ENCODE measurements at places on chromosomes 3 and 15. TPM values are rescaled to one million over a fixed set of nuclear protein-coding genes. Genes with fewer than 3 reads are reported as not detected.

GRCh38 chr3:8443829-8444791, 57.5 kb upstream of the LMCD1 start:
- no peaks in the 10 kb centered on the region for H3K27me3 ChIP-seq
- no peak overlapping the region for H3K4me3 ChIP-seq
- no peaks in the 10 kb centered on the region for H3K36me3 ChIP-seq
- peak; percentile 98 for DNase-seq
- peaks cover 46% of the 10 kb centered on the region for H3K4me1 ChIP-seq

- DNase-seq = peak; percentile 63
- peaks cover 16% of the 10 kb centered on the region for H3K4me1 ChIP-seq
- H3K27ac ChIP-seq = peak overlapping the region; percentile 58
- no peaks in the 10 kb centered on the region for H3K36me3 ChIP-seq
- no peaks in the 10 kb centered on the region for H3K27me3 ChIP-seq
Observed at GRCh38 chr15:25797936-25798901, 64.9 kb downstream of the ATP10A start.

- H3K4me3 ChIP-seq = peak within 1 kb of the TSS; percentile 88
- H3K36me3 ChIP-seq = no peaks in the 10 kb centered on the region
- peaks cover 7% of the 10 kb centered on the region for H3K27me3 ChIP-seq
Observed at GRCh38 chr3:69739204-69740102, at the start of gene MITF. TSS of gene MITF (plus strand) at chr3:69739464. CDS start at chr3:69739598, 134 bp downstream.

GRCh38 chr15:65576664-65577063, 34.3 kb downstream of the INTS14 start:
- H3K27me3 ChIP-seq = no peaks in the 10 kb centered on the region
- H3K27ac ChIP-seq = peak overlapping the region; percentile 53
- peaks cover 26% of the 10 kb centered on the region for H3K4me1 ChIP-seq
- peaks cover 49% of the 10 kb centered on the region for H3K36me3 ChIP-seq
- DNase-seq = peak; percentile 73
- H3K4me3 ChIP-seq = no peak overlapping the region

GRCh38 chr3:135304378-135304777, 509.3 kb downstream of the EPHB1 start:
- no peak for DNase-seq
- no peaks in the 10 kb centered on the region for H3K36me3 ChIP-seq
- no peaks in the 10 kb centered on the region for H3K27me3 ChIP-seq
- no peak overlapping the region for H3K4me3 ChIP-seq
- no peaks in the 10 kb centered on the region for H3K4me1 ChIP-seq
- H3K27ac ChIP-seq = no peak overlapping the region

- no peak for DNase-seq
- H3K27ac ChIP-seq = no peak overlapping the region
- no peaks in the 10 kb centered on the region for H3K36me3 ChIP-seq
- H3K27me3 ChIP-seq = no peaks in the 10 kb centered on the region
- H3K4me3 ChIP-seq = no peak overlapping the region
Observed at GRCh38 chr3:59411186-59411585, 361.4 kb upstream of the CFAP20DC start.

IL5RA gene
- total RNA-seq = not detected

All from osteoblast (primary cell).